ENCODE measurements at places on chromosomes 3 and 15. TPM values are rescaled to one million over a fixed set of nuclear protein-coding genes. Genes with fewer than 3 reads are reported as not detected.
A peak's percentile ranks its signal among the peaks of the same experiment; 100 is the strongest.

The SERPINI2 gene
- total RNA-seq = not detected

- peak; percentile 43 for DNase-seq
Measured at GRCh38 chr3:13536432-13536831, 12.5 kb upstream of the FBLN2 start.

GRCh38 chr3:196189566-196190347 is 21.4 kb downstream of the ZDHHC19 start:
- peak; percentile 36 for DNase-seq

- peak; percentile 63 for DNase-seq
Measured at GRCh38 chr3:52403271-52403841, 41.5 kb downstream of the SEMA3G start.

DNA sequence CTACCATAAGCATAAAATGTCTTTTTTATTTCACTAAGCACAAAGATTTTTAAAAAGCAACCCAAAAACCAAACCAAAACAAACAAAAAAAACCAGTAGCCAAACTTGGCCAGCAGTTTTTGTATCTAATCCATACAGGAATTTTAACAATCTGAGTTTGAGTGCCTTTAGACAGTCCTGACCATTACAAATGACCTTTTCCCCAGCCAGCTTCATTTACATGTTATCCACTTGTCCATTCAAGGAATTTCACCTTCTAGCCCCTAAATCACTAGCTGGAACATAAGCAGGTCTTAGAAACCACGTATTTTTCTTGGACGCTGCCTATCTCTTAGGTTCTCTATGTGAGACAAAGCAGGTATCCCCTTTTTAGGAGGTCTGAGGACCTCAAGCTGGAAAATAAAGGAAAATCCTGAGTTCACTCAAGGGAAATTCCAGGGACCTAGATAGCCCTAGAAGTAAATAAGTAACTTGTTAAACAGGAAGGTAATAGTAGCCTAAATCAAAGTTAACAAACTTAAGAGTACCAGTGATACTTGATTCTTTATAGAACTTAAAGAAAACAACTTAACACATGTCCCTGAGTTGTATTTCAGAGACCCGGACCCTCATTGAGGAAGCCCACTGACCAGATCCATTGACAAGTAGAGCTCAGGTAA is 34.2 kb downstream of the CIP2A start:
- DNase-seq = no peak

The C3orf80 gene
- total RNA-seq = 2.2 TPM

The ABHD6 gene
- 5.1 TPM for total RNA-seq

The DPH3 gene
- total RNA-seq = 21.4 TPM

The HEMK1 gene
- 8.7 TPM for total RNA-seq

The FGF7 gene
- 377 TPM for total RNA-seq

DNA sequence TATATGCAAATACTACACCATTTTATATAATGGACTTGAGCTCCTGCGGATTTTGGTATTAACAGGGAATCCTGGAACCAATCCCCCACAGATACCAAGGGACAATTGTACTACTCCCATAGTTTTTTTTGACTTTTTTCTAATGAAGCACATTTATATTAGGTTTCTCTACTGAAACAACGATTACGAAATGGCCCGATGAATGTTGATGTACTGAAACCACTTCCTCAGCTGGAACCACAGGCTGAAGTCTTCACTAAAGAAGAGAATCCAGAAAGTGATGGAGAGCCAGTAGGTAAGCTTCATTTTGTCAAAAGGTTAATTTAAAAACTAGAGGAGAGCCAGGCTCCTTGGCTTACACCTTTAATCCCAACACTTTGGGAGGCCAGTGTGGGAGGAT is 121.5 kb upstream of the LRRFIP2 start:
- no peak for DNase-seq

DNA sequence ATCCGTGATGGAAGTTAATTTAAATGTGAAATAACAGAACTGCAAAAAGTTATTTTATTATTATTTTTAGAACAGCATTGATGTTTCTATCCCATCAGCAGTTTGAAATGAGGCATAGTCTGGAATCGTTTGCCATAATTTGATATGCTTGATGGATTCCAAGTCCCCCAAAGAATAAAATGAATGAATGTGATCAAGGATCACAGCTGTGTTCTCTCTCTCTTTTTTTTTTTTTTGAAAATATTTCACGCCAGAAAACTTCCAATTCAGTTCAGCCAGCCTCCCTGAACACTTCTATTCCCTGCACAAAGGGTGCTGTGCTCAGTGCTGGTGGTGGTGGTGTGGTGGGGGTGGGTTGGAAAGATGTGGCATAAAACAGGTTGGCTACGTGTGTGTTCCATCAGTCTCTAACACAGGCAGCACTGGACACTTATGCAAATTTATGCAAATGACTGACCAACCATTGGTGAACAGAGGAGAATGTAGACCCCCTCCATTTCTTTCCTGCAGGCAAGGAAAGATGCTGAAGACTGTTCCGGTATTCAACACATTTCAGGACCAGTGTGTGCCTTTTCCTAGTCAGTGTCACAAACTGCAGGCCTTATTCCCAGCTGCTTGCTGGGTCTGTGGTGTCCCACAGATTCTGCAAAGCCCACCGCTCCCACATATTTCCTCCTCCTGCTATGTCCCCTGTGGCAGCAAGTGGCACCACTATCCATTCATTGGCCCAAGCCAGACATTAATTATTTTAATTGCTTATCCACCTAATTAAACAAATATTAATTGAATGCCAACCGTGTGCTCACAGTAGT is 10.6 kb downstream of the ARNT2 start:
- DNase-seq = no peak

DNA sequence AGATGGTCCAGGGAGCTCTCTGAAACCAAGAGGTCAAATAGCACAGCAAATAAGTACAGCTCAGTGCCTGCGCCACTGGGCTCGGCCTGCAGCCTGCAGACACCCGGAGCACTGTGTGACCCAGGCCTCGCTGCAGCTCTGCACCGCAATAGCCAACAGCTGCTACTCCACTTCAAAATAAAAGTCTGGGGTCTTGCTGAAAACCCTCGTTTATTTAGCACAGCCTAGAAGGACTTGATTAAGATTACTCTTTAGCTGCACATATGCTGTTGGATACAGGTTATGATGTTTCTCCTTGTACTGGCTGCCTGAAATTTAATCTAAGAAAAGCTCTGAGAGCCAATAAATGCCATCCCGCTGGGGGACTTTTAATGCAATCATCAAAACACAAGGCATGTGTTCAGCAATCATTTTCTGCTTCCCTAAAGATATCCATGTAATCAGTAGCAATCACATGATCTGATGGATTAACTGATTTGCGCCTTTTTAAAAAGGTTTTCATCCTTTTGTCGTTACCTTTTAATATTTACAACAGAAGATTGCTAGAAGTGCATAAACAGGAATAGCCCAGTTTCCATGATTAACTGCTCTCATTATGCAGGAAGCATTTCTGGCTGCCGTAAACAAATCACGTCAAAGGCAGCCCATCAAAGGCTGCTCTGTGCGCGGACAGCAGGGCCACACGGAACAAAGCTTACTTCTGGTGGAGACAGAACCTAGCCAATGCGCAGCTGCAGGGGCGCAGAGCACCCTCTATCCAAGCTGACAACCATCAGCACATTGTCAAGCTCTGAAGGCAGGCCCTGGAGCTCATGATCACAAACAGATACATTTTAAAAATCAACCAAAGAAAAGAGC is 58.8 kb downstream of the CLASP2 start:
- DNase-seq = peak; percentile 80

DNA sequence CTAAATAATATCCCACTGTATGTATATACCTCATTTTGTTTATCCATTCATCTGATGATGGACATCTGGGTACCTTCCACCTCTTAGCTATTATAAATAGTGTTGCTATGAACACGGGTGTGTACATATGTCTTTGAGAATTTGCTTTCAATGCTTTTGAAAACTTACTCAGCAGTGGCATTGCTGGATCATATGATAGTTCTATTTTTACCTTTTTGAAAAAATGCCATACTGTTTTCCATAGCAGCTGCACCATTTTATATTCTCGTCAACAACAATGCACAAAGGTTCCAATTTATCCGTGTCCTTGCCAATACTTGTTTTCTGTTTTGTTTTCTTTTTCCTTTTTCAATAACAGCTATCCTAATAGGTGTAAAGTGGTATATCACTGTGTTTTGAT is 77.1 kb downstream of the PEAK1 start:
- DNase-seq = no peak

The SLC51B gene
- total RNA-seq = not detected

DNA sequence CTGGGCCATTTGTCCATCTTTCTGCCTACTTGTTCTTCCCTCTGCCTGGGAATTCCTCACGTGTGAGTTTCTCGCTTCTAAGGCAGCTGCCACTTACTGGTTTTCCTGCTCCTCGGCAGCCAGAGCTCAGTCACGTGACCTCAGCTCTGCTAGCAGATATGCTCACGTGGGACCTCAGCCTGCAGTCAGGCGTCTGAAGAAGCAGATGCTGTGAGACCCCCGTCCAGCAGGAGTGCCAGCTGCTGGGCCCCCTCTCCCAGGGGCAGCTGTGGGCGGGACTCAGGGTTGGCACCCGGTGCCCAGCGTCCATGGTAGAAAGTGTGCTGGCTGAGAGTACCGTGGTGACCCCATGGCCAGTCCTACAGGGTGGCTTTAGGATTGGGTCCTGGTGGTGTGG is 161.3 kb upstream of the TLE3 start:
- DNase-seq = peak; percentile 98

- no peak for DNase-seq
Measured at GRCh38 chr15:65804252-65804931, 12.3 kb upstream of the DENND4A start.

GRCh38 chr15:100211855-100212850 is 129.6 kb downstream of the ADAMTS17 start:
- no peak for DNase-seq

- no peak for DNase-seq
Measured at GRCh38 chr3:78906245-78906644, 861.6 kb downstream of the ROBO1 start.

The ENTPD3 gene
- total RNA-seq = 0.36 TPM

- peak; percentile 77 for DNase-seq
Measured at GRCh38 chr3:20546636-20547035, 360.6 kb upstream of the SGO1 start.

The CD200R1 gene
- under 0.01 TPM for total RNA-seq

DNA sequence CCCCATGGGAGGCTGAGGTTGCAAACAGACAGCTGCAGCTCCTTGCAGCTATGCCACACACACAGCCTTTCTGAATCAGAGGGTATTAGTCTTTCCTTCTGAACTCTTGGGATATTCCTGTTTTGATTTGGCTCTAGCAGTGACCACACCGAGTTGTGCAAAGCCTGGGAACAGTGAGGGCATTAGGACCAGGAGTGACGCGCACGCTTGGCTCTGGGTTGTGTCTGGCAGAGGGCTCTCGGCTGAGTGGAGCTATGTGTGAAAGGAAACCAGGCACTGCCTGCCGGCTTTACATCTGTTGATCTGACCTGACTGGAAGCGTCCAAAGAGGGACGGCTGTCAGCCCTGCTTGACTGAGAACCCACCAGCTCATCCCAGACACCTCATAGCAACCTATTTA is at the start of gene GALNT15:
Gene GALNT15, plus strand, starts transcription at position 292 of the 400 bp plus-strand sequence. CDS start 472 bp downstream, outside the sequence.
- peak; percentile 97 for DNase-seq

DNA sequence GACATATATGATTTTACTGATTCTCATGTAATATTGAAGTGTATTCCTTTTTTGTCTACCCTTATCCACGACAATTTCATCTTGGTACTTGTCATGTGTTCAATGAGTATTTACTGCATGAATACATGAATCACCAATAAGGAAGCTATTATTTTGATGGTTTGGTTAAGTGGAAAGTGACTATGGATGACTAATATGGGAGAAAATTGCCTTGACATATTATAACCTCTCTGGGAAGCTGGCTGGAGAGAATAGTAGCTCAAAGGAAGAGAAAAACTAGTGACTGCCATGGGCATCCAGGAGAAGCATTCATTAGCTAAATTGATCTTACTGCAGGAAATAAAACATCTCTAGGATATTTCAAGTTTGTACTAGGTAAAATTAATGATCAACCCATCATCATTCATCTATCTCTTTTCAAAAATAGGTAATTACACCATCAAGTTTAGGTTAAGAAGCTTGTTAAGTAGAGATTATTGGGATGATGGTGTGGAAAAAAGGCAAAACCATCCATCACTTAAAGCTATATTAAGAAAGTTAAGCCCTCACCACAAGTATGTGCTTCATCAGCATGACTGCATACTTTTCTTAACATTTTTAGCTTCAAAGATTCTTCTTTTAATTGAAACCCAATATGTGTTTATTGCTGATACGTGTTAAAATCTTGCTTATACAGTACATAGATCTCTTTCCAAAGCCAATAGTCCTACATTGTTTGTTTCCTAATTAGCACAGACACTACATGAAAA is 455.2 kb upstream of the ARPP21 start:
- no peak for DNase-seq

DNA sequence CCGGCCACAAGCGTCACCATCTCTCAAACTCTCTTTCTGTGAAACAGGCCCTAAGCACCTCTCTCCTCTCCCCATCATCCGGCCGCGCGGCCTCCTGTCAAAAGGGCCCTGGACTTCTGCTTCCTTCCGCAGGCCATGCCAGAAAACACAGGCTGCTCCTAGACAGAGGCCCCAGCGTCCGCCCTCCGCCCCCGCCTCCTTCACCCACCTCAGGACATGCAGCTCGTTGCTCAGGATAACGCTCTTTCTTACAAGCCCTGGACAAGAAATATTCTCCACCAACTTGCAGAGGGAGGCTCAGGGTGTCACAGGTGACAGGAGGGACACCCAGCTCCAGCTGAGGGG is 212.0 kb downstream of the XXYLT1 start:
- DNase-seq = peak; percentile 59

GRCh38 chr3:156918746-156919145 is 92.6 kb downstream of the LEKR1 start:
- DNase-seq = no peak

The SHC4 gene
- total RNA-seq = 1.5 TPM

GRCh38 chr3:55490276-55490913 is 3.3 kb upstream of the WNT5A start:
- peak; percentile 82 for DNase-seq

DNA sequence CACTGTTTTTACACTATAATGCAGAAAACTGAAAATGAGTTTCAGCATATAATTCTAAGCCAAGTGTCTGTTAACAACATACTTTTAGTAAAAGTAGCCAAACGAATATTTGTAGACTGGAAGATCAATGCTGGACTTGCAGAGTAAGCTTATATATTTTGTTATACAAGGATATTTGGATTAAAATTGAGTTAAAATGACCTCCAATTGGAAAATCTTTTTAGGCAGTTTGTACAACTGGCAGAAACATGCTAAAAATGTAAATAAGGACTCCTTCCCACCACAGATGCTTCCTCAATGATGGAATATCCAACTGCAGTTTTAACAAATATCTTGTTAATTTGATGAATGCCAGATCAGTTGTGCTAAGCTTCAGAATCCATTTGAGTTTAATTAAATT is 25.3 kb downstream of the ZBBX start:
- no peak for DNase-seq

- DNase-seq = peak; percentile 27
Measured at GRCh38 chr3:14545251-14545635, 5.1 kb upstream of the GRIP2 start.

GRCh38 chr3:10259036-10259435 is 10.8 kb downstream of the TATDN2 start:
- DNase-seq = no peak

DNA sequence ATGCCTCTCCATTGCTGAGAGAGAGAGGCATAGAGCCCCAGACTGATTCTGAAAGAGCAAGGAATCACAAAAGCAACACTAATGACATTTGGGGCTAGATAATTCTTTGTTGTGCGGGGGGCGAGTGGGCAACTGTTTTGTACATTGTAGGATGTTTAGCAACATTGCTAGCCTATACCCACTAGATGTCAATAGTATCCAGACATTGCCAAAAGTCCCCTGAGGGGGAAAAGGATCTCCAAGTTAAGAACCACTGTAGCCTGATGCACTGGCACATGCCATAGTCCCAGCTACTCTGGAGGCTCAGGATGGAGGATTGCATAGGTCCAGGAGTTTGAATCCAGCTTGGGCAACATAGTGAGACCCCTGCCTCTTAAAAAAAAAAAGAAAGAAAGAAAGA is 22.8 kb upstream of the GOLM2 start:
- no peak for DNase-seq

The MESP2 gene
- total RNA-seq = 0.72 TPM
